IPS-NIHi11 (cell line): ENCODE measurements at places on chromosomes 16 and 17.

- DNase-seq: no peak
Measured at GRCh38 chr16:24930440-24930839, 84.7 kb downstream of the SLC5A11 start.

DNA sequence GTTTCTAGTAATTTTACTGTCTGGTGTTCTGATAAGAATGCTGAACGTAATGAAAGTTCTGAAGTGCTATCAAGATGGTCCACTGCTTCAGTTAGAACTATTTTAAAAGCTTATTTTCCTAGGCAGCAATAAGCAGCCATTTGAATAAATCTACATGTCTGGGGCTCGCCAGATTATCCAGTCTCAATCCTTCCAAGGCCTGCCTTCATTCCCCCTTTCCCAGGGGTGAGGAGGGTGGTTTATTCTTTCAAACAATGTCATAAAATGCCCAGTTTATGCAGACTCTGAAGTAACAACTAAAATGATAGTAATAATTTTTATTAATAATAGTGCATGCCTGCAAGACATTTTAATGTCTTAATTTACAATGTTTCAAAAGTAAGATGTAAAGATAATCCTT, 2.4 kb downstream of the CDH11 start:
- DNase-seq: no peak

- no peak for DNase-seq
Measured at GRCh38 chr16:57476546-57477410, 9.5 kb downstream of the DOK4 start.

DNA sequence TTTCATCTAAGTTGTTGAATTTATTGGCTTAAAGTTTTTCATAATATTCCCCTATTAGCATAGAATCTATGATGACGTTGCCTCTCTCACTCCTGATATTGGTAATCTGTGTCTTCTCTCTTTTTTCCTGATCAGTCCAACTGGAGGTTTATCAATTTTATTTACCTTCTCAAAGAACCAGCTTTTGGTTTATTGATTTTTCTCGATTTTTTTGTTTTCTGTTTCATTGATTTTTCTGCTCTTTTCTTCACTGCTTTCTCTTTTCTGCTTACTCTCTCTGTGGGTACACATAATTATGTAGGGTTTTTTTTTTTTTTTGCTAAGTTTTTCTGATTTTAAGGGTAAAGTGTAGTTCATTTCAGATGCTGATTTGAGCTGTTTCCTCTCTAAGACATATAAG, 29.7 kb downstream of the MRTFB start:
- DNase-seq: no peak

DNA sequence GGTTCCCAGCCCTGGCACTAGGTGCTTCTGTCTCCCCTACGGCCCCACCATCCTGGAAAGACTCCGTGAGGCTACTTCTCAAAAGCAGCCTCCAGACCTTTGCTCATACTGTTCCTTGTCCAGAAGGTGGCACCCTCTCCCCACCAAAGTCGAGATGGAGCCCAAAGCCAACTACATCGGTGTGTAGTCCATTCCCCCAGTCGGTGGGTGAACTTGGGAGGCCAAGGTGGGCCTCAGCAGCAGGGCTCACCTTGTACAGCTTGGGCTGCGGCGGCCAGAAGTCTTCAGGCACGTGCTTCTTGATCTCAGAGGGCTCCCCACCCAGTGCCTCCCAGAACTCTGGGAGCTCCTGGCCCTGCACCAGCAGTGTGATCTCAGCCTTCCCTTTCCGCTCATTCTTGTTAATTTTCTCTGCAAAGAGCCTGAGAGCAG, 10.2 kb downstream of the FLII start:
- peak; percentile 81 for DNase-seq

GRCh38 chr16:24577167-24577566, 37.8 kb downstream of the RBBP6 start:
- DNase-seq: no peak

GRCh38 chr17:4587803-4588202, 3.5 kb downstream of the SMTNL2 start:
- DNase-seq: no peak

DNA sequence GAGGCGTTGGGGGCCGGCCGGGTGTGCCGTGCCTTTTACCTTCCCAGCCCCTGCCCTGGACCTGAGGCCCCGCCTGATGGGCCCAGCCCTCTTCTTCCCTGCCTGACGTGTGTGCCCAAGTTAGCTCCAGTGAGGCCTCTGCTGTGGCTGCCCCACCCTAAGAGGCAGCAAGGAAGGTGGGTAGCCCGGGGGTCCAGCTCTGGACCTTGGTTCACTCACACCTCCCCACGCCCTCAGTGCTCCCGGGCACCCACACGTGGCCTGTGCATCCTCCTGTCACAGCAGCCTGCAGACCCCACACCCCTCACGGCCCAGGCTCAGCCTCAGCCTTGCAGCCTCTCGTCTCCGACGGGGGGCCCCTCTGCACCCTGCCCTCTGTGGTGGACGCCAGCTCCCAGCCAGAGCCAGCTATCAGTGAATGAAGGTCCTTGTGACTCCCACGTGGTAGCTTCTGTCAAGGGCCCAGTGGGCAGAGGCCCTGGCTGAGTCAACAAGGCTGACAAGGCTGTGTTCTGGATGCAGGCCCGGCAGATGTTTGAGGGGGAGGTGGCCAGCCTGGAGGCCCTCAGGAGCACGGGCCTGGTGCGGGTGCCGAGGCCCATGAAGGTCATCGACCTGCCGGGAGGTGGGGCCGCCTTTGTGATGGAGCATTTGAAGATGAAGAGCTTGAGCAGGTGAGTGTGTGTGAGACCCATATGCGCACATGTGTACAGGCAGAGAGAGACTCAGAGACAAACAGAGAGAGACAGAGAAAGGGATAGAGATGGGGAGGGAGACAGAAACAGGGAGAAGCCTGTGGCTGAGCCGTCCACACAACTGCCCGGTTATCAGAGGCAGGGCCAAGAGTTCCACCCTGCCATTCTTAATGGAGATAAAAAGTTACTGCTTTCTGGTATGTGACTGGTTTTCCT, 2.8 kb downstream of the FN3K start:
- DNase-seq: no peak

- no peak for DNase-seq
Measured at GRCh38 chr17:29760279-29761039, 137.7 kb upstream of the CORO6 start.

DNA sequence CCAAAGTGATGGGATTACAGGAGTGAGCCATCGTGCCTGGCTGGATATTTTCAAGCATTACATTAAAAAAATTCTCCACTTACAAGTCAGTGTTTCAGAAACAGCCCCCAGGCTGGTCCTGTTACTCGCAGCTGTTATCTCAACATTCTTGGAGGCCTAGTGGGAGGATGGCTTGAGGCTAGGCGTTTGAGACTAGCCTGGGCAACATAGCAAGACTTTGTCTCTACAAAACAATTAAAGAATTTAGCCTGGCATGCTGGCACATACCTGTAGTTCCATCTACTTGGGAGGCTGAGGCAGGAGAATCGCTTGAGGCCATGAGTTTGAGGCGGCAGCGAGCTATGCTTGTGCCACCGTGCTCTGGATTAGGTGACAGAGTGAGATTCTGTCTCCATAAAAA, 26.5 kb upstream of the SPNS3 start:
- DNase-seq: no peak

- no peak for DNase-seq
Measured at GRCh38 chr16:1740781-1741490, 30.4 kb downstream of the NME3 start.

DNA sequence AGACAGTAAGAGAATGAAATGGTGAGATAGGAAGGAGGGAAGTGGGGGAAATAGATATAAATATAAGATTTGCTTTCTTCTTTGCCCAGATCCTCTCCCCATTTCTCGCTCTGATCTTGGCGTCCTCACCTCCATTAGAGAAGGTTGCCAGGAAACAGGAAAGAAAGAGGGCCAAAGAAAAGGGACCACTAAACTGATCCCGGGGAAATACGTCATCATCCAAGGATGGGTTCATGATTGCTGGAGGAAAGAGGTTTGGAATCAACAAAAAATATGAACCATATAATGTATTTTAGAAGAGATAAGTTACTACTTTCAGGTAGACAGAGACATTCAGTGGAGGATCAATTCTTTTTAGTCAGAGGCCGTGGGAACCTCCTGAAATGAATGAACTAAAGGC, 536.0 kb downstream of the HAPSTR1 start:
- no peak for DNase-seq

DNA sequence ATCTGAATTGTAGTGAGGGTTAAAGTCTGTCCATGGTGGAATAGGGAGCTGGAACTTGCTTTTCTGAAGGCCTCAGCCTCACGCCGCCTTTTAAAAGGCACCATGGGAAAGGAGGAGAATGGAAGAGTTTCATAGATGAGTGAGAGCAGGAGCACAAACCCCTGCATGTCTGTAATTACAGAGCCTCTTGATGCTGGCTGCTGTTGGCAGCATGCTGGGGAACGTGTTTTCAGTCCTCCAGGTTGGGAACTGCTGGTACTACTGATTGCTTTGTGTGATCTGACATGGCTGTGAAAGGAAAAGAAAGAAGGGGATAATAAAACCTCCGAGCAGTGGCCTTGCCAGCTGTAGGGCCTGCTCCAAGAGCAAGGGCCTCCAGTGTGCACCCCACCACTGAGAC, 16.8 kb upstream of the DYNLL2 start:
- no peak for DNase-seq

- no peak for DNase-seq
Measured at GRCh38 chr17:5563456-5563855, 20.9 kb downstream of the NLRP1 start.

GRCh38 chr17:16255481-16255921, 38.5 kb downstream of the PIGL start:
- DNase-seq: peak; percentile 37

DNA sequence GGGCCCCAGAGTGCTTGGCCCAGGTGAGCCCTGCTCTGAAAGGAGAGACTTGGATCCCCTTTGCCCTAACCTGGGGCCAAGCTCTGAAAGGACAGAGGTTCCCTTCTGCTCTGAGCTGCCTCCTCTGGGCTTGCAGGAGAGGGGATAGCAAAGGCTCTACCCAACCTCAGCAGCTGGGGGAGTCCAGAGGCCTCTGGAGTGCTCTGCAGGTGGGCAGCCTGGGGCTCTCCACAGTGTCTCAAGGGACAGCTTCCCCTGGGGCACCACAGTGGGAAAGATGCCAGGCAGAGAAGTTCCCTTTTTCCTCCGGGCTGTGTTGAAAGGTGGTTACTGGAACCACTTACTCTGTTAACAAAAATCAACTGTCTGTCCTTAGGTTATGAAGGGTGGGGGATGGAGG, 48.2 kb upstream of the MGAT5B start:
- no peak for DNase-seq

DNA sequence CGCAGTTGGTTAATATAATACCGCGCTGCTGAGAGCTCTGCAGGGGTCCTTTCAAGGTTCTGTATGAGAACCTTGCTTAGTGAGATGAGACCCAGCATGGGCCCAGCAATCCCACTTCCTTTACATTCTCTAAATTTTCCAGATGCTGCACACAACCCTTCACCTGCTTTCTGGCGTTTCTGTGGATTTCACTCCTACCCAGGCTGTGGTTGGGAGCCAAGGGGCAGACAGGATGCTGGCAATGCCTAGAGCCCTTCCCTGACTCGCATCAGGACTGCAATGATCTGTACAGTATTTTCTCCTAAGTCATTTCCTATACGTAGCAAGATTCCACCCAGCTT, 10.1 kb upstream of the PIPOX start:
- DNase-seq: no peak

GRCh38 chr16:1174477-1175357, 21.8 kb downstream of the CACNA1H start:
- DNase-seq: no peak
